Prostate gland (tissue), 2 donors: ENCODE measurements at places on chromosomes 13 and 19. TPM values are rescaled to one million over a fixed set of nuclear protein-coding genes. Genes with fewer than 3 reads are reported as not detected.

GRCh38 chr13:46473806-46474205, 79.2 kb upstream of the LRCH1 start:
- no peaks in the 10 kb centered on the region for H3K36me3 ChIP-seq
- no peaks in the 10 kb centered on the region for H3K27me3 ChIP-seq
- no peak overlapping the region for H3K4me3 ChIP-seq
- H3K4me1 ChIP-seq: no peaks in the 10 kb centered on the region

NCAN gene
- total RNA-seq: not detected

DNA sequence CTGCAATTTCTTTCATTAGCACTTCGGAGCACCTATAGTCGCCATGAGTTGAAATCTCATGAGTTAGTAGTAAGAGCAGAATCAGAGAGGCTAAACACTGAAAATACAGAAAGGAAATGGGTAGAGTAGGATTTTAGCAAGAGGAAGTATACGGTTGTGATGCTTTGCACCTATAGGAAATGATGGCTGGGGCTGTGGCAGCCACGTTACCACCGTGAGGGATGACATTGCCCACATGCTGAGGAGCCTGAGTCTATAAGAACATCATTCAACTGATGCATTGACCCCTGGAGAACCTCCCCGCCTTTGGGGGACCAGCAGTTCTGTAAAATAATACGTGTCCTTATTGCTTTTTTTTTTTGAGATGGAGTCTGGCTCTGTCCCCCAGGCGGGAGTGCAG, 20.4 kb downstream of the FAM187B start:
- H3K27me3 ChIP-seq: no peaks in the 10 kb centered on the region
- H3K4me1 ChIP-seq: no peaks in the 10 kb centered on the region
- H3K27ac ChIP-seq: no peak overlapping the region
- no peak for DNase-seq
- no peaks in the 10 kb centered on the region for H3K36me3 ChIP-seq

NTN5 gene
- total RNA-seq: 2.6 TPM

GRCh38 chr19:21197590-21198295, 55.9 kb downstream of the ZNF431 start:
- no peak overlapping the region for H3K4me3 ChIP-seq
- H3K27me3 ChIP-seq: no peaks in the 10 kb centered on the region
